ENCODE measurements at places on chromosomes 13 and 19. TPM values are rescaled to one million over a fixed set of nuclear protein-coding genes. Genes with fewer than 3 reads are reported as not detected.

The CEACAM4 gene
- not detected for polyA plus RNA-seq

The NXNL1 gene
- polyA plus RNA-seq = not detected

The PROZ gene
- polyA plus RNA-seq = not detected

The ZNF43 gene
- 6.0 TPM for polyA plus RNA-seq

The ZNF225 gene
- 0.60 TPM for polyA plus RNA-seq
